ENCODE measurements at places on chromosomes 13 and 19. TPM values are rescaled to one million over a fixed set of nuclear protein-coding genes. Genes with fewer than 3 reads are reported as not detected.

NLRP9 gene
- not detected for total RNA-seq

POU2F2 gene
- 0.02 TPM for total RNA-seq

MUC16 gene
- not detected for total RNA-seq

LAIR1 gene
- total RNA-seq, result 0.46 TPM

ZNF850 gene
- total RNA-seq, result 6.3 TPM

IL17D gene
- 0.43 TPM for total RNA-seq

MEF2B gene
- not detected for total RNA-seq

ERICH6B gene
- total RNA-seq, result not detected

METTL21C gene
- not detected for total RNA-seq

MLLT1 gene
- 9.6 TPM for total RNA-seq

ZNF429 gene
- 4.0 TPM for total RNA-seq

GRIN3B gene
- 0.23 TPM for total RNA-seq

ZNF90 gene
- 1.7 TPM for total RNA-seq

TMEM150B gene
- not detected for total RNA-seq

DCUN1D2 gene
- 19.6 TPM for total RNA-seq

EPS8L1 gene
- 4.3 TPM for total RNA-seq

FAM83E gene
- total RNA-seq, result 0.06 TPM

HPN gene
- total RNA-seq, result not detected

IGFLR1 gene
- 31.2 TPM for total RNA-seq

LILRB1 gene
- not detected for total RNA-seq

ZNF418 gene
- total RNA-seq, result not detected

CEBPG gene
- 36.4 TPM for total RNA-seq

TGFBR3L gene
- total RNA-seq, result not detected

GPC6 gene
- 10.8 TPM for total RNA-seq

ZNF616 gene
- 14.0 TPM for total RNA-seq

KIR2DL4 gene
- total RNA-seq, result not detected

FFAR2 gene
- total RNA-seq, result not detected

OLFM2 gene
- total RNA-seq, result 11.1 TPM

ADPRHL1 gene
- total RNA-seq, result 1.3 TPM

CAPN12 gene
- total RNA-seq, result not detected

ZNF433 gene
- 4.7 TPM for total RNA-seq

KLK13 gene
- not detected for total RNA-seq

TRAPPC2B gene
- 39.0 TPM for total RNA-seq

ZNF628 gene
- total RNA-seq, result 3.9 TPM

RNU6-9 gene
- not detected for total RNA-seq

KIRREL2 gene
- 0.19 TPM for total RNA-seq

SPIB gene
- 0.10 TPM for total RNA-seq

AMER2 gene
- total RNA-seq, result not detected

VRK3 gene
- 32.5 TPM for total RNA-seq

PNMA8B gene
- not detected for total RNA-seq

C1QTNF9 gene
- total RNA-seq, result not detected

OR4F17 gene
- not detected for total RNA-seq

RASAL3 gene
- total RNA-seq, result not detected

TMPRSS9 gene
- not detected for total RNA-seq

LGALS14 gene
- total RNA-seq, result not detected

C19orf18 gene
- total RNA-seq, result not detected

PRRG2 gene
- total RNA-seq, result not detected

LILRA6 gene
- not detected for total RNA-seq

NECTIN2 gene
- total RNA-seq, result 42.0 TPM

CEACAM21 gene
- not detected for total RNA-seq

PSG4 gene
- total RNA-seq, result 4.6 TPM

PCDH17 gene
- 3.6 TPM for total RNA-seq

CGB5 gene
- total RNA-seq, result 3.3 TPM

FFAR1 gene
- total RNA-seq, result not detected

TINCR gene
- total RNA-seq, result 2.3 TPM
